ENCODE measurements at places on chromosomes 6 and 20.

GRCh38 chr6:158056355-158056754 is 74.7 kb downstream of the SYNJ2 start:
- H3K4me3 ChIP-seq, result no peak overlapping the region
- H3K27ac ChIP-seq, result no peak overlapping the region
- H3K36me3 ChIP-seq, result no peaks in the 10 kb centered on the region
- peaks cover 43% of the 10 kb centered on the region for H3K4me1 ChIP-seq
- peak; percentile 58 for DNase-seq

DNA sequence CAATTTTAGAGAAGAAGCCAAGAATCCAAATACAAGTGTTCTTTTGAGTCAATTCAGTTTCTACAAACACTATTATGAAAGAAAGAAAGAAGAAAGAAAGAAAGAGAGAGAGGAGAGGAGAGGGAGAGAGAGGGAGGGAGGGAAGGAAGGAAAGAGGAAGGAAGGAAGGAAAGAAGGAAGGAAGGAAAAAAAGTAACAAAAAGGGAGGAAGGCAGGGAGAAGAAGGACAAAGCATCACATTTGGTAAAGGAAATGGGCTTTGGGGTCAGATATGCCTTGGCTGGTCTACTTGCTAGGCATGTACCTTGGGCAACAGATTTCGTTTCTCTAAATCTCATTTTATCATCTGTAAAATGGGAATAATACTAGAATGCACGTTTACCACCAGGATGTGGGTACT is 49.4 kb upstream of the BCAS1 start:
- H3K27me3 ChIP-seq, result no peaks in the 10 kb centered on the region
- no peak overlapping the region for H3K4me3 ChIP-seq
- no peak for DNase-seq
- H3K27ac ChIP-seq, result no peak overlapping the region

- no peaks in the 10 kb centered on the region for H3K36me3 ChIP-seq
- no peak overlapping the region for H3K4me3 ChIP-seq
- no peaks in the 10 kb centered on the region for H3K27me3 ChIP-seq
- peak; percentile 74 for DNase-seq
Observed at GRCh38 chr20:6651016-6651415, 116.5 kb upstream of the BMP2 start.

DNA sequence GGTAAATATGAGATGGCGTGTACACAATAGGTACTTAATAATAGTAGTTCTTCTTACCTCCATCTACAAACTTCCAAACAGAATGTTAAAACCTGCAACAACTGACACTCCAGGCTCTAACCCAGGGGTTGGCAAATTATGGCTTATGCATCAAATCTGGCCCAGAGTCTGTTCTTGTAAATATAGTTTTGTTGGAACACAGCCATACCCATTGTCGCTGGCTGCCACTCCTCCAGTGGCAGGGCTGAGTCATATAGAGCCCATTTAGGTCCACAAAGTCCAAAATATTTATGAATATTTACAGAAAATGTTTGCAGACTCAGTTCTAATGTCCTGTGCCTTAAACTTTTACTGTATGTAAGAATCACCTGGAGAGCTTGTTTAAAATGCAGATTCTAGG is 69.9 kb upstream of the BTBD3 start:
- DNase-seq, result no peak
- H3K27ac ChIP-seq, result no peak overlapping the region
- no peak overlapping the region for H3K4me3 ChIP-seq
- peaks cover 11% of the 10 kb centered on the region for H3K4me1 ChIP-seq
- no peaks in the 10 kb centered on the region for H3K27me3 ChIP-seq
- no peaks in the 10 kb centered on the region for H3K36me3 ChIP-seq

- H3K27ac ChIP-seq, result no peak overlapping the region
- H3K36me3 ChIP-seq, result no peaks in the 10 kb centered on the region
- no peaks in the 10 kb centered on the region for H3K27me3 ChIP-seq
- no peak for DNase-seq
- no peak overlapping the region for H3K4me3 ChIP-seq
Observed at GRCh38 chr6:16596616-16597331, 164.5 kb downstream of the ATXN1 start.

- H3K36me3 ChIP-seq, result no peaks in the 10 kb centered on the region
- no peaks in the 10 kb centered on the region for H3K27me3 ChIP-seq
- no peak overlapping the region for H3K27ac ChIP-seq
- H3K4me3 ChIP-seq, result no peak overlapping the region
Observed at GRCh38 chr6:21591446-21591845, 2.1 kb upstream of the SOX4 start.

DNA sequence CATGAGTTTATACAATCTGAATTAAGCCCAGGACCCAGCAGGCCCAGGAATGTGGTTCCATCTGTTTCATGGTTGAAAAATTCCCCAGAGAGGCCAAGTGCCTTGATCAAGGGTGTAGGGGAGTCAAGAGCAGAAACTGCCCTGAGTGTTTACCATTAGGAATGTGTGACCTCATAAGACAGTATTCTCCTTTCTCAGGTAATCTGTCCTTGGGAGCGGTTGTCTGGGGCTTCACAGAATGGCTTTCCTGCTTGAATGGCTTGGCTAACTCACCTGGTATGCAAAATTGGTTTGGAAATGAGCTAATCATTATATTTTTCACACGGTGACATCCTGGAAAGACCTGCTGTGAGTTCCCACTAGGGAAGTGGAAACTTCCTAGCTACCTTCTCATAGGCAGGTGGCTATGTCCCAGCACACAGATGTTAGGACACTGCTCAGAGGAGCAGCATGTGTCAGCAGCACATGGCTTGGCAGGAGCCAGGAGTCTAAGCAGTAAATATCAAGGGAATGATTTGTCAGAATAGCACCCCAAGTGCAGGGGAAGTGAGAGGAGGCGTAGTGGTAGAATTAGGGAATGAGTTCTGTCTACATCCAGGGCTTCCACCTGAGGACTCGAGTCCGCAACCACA is 17.7 kb downstream of the CLIC5 start:
- no peaks in the 10 kb centered on the region for H3K36me3 ChIP-seq
- H3K27me3 ChIP-seq, result no peaks in the 10 kb centered on the region
- DNase-seq, result no peak
- H3K4me3 ChIP-seq, result no peak overlapping the region

DNA sequence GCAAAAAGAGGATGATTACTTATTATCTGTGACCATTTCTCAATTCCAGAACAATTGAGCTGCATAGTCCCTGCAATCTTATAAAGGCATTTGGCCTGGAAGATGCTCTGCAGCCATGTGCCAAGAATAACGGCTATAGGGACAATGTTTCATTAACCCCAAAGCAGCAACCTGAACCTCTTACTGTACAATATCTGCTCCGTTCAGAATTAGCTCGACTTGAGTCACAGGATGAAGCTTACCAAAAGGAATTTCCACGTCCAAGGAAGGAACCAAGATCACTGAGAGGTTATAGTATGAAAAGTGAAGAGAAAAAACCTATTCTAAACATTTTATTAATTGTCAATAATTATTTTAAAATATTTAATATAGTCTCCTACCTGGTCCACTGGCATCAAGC is 167.3 kb upstream of the GMDS start:
- H3K36me3 ChIP-seq, result no peaks in the 10 kb centered on the region
- no peaks in the 10 kb centered on the region for H3K4me1 ChIP-seq
- no peaks in the 10 kb centered on the region for H3K27me3 ChIP-seq
- DNase-seq, result no peak
- no peak overlapping the region for H3K4me3 ChIP-seq

GRCh38 chr6:144156338-144156737 is 6.0 kb downstream of the STX11 start:
- no peaks in the 10 kb centered on the region for H3K36me3 ChIP-seq
- H3K4me3 ChIP-seq, result no peak overlapping the region
- no peaks in the 10 kb centered on the region for H3K27me3 ChIP-seq
- DNase-seq, result no peak
- no peak overlapping the region for H3K27ac ChIP-seq

- no peak for DNase-seq
- H3K4me3 ChIP-seq, result no peak overlapping the region
- H3K36me3 ChIP-seq, result no peaks in the 10 kb centered on the region
- H3K27me3 ChIP-seq, result no peaks in the 10 kb centered on the region
- no peak overlapping the region for H3K27ac ChIP-seq
Observed at GRCh38 chr20:41308290-41308711, 9.2 kb downstream of the ZHX3 start.
